ENCODE measurements at places on chromosomes 3 and 15.

DNA sequence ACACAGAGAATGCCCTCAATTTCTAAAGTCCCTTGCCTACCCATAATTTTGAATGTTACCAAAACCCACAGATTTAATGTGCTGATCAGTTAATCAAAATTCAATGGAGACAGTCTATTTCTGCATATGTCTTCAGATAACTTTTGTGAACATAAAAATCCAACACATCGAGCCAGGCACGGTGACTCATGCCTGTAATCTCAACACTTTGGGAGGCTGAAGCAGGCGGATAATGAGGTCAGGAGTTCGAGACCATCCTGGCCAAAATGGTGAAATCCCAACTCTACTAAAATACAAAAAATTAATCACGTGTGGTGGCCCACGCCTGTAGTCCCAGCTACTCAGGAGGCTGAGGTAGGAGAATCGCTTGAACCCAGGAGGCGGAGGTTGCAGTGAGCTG is 49.3 kb downstream of the PEAK1 start:
- DNase-seq: no peak

DNA sequence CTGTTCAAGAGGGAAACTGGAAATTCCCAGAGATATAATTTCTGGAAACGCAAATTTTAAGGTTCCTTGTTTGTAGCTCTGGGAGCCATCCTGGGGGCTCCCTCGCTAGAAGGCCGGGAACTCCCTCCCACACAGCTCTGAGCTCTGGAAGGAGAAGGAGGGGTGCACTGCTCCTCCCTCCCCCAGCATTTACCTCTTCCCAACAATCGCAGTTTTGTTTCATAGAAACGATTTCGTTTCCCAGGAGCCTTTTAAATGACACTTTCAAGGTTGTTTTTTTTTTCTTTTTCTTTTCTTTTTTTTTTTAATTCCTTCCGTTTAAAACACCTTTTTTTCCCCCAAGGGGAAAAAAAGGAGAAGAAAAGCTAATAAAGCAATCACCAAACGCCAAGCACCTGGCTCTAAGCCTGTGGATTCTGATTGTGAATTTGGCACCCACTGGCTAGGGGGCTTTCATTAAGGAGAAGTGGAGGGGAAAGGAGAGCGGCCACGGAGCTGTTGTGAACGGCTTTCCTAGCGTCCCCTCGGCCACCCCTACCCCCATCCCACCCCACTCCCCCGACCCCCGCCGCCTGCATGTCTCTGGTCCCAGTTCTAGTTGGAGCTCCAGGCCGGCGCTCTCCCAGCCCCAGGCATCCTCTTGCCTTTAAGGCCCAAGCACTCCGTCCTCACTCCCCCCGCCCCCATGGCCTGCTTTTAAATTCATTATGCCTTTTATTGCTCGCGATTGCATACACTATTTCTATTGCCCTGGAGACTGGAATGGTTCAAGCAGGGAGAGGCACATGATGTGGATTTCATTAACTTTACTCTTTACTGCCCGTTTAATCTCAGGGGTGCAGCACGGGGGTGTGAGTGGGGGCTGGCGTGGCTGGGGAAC is 13.6 kb upstream of the CCDC33 start:
- no peak for DNase-seq

- no peak for DNase-seq
These were observed 310.7 kb upstream of the ZNF717 start for GRCh38 chr3:76096036-76096435.

DNA sequence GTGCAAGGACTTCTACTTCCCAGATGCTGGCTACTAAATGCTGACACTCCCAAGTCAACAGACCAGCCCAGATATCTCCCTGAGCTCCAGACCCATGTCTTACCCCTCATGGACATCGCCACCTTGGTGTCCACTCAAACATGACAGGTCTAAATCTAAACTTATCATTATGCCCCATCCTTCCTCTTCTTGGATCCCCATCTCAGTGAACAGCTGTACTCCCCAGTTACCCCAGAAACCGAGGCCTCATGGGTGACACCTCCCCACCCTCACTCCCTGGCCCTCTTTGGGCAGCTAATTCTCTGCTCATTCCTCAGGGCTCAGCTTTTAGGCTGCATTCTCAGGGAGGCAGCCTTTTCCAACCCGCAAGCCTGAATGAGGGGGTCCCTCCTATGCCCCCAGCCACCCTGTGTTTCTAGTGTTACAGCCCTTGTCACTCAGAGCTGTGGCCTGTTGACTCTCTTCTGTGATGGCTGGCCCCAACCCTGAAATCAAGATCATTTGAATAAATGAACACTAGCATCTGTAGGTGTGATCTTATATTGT is 5.4 kb downstream of the EHD4 start:
- DNase-seq: no peak

DNA sequence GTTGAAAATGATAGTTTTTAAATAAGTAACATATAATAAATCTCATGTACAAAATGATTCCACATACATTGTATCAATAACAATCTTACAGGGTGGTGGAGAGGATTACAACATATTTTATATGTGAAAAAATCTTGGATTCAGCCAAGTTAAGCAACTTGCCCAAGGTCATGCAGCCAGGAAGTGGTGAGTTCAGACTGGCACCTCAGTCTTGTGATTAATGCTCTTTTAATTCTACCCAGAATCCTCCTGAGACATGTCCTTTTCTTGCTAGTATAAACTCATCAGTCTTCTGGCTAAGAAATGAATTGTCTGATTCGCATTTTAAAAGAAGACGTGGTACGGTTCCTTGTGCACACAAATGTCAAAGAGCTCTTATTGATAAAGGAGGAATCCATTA is 4.5 kb upstream of the MYRIP start:
- DNase-seq: no peak

DNA sequence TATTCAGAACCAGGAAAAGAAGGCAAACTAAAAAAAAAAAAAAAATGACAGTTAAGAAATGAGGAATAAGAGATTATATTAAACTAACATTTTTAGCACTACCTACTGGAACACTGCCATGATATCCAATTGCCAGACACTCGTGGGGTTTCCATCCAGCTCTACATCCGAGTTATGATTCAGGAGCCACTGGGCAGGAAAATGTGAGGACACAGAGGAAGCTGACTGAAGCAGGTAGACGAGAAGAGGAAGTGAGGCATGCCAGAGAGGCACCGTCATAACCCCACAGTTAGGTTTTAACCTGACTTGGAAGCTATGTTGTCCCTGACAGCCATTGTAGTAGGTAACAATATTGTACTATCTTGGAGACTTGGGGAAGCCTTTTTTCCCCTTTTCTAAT is 495.0 kb downstream of the NLGN1 start:
- DNase-seq: no peak

GRCh38 chr15:89671687-89672086 is 7.5 kb downstream of the PLIN1 start:
- no peak for DNase-seq

- no peak for DNase-seq
These were observed 185.2 kb downstream of the MEIS2 start for GRCh38 chr15:36914960-36915808.

DNA sequence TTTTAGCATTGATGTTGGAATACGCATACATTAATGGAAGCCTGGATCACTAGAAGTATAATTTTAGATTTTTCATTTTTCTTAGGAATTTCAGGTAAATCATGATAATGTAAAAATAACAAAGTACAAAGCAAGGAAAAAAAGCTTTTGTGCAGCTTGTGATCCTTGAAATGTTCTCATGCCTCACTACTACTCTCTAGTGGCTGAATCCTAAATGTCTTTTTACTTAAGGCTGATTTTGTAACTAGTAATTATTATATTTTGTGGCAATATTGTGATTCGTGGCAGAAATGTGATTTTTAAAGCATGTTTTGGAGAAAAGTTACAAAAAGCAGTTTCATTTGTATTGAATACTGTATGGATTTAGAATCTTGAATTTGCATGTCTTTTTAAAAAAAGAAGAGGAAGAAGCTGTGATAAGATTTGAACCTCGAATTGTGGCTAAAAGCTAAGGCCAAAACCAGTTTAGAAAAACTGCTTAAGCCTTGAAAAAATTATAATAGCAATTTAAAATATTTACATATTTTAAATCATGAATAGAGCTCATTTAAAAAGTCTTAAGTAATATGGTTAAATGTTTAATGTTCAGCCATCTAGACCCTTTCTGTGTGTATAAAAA is 39.0 kb downstream of the U2SURP start:
- peak; percentile 7 for DNase-seq

GRCh38 chr3:69087030-69087791 is 2.5 kb downstream of the ARL6IP5 start:
- DNase-seq: no peak

DNA sequence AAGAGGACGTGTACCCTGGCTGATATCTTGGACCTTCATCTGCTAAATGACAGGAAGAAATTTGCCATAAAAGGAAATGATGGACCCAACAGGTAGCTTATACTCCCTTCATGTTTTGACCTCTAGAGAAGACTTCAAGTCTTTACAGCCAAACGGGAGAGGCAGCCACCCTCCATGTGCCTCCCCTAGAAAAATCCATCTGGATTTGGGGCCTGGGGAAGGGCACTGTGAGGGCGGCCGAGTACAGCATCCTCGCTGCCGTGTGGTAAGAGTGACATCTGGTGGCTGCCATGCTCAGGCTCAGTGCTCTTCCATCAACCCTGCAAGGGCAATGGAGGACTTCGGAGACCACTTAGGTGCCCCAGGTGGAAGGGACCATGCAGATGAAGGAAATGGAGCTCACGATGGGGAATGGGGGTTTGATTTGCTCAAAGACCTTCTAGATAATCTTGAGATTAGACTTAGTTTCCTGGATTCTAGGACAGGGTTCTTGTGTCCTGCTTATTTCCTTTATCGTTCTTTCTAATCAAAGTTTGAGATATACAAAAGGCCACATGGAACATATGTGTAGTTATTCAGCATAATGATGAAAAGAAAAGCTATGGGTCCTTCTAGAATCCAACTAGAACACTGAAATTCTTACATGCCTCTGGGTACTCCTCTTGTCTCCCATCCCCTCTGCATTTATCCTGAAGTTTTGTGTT is 44.4 kb downstream of the AQP9 start:
- DNase-seq: no peak

- DNase-seq: peak; percentile 87
These were observed 24.5 kb downstream of the MB21D2 start for GRCh38 chr3:192892981-192893700.

- no peak for DNase-seq
These were observed 810 bp downstream of the PTPRG start for GRCh38 chr3:61562042-61562720.

GRCh38 chr3:184716622-184717398 is 4.9 kb upstream of the MAGEF1 start:
- no peak for DNase-seq

DNA sequence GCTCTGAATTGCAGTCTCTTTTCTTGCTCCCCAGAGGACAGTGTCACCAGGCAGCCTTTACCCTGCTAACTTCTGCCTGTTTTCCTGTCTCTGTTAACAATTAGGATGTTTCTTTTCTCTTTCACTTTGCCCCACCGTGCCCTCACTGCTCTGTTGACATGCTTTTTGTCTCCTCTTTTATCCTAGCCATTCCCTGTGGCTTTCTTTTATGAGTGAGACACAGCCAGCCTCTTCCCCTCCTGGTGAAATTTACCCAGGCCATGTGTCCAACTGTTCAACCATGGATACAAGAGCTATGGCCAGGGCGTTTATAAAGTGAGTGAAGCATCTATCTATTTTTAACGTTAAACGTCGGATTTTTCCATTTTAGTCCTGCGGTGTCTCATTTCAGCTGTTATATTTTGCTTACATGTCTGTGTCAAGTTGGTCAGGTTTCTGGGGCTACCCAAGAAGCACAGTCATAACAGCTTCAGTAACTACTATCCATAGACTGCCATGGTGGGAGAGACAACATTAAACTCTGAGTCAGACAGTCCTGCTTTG is 443.2 kb upstream of the AZI2 start:
- DNase-seq: peak; percentile 9

DNA sequence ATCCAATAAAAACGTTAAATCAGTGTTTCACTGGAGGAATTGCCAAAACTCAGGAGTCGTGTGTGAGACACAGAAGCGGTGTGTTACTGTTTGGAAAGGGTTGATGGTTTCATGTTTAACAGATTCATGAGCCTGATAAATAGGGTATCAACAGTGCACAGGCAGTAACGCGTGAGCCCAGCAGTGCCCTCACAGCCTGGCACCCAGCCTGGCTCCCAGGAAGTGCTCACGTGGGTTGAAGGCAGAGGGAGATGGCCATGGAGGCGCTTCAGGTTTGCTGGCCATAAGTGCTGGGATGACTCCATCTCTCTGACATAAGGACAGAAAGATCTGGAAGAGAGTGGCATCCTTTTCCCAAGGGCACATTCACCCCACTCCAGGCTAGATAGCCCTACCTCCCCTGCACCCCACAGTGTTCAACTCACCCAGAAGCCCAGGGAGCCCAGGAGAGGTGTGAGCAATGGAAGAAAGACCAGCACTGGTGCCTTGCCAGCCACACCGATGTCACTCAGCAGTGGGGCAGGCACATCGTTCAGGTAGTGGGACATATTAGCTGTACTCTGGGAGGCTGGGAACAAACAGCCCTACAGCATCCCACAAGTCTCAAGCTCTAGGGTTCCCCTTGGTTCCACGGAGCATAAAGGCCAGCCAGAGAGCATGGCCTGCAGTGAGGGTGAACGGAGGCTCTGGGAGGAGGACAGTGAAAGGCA is 164.3 kb downstream of the LRRK1 start:
- no peak for DNase-seq

DNA sequence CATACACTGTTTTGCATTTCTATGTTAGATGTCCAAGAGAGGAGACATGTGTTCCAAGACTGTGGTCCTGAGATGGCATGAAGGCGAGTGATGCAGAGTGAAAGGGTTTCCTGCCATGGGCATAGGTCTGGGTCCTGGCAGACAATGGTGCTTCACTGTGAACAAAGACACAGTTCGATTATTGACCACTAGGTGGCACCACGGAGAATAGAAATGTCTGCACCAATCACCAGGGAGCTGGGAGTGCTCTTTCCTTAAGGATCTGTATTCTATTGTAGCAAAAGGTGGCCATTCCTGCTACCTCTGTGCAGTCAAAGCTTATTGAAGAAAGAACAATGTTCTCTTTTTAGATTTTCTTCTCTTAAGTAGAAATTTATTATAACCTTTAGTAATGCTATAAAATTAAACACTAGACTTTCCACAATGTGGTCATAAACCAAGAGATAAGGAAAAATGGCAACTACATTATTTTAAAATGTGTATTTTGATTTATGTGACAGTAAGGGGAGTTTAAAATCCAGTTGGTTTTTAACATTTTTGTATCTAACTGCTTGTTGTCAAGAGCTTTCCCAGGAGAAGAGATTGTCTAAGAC is 88.7 kb downstream of the GABRG3 start:
- no peak for DNase-seq

GRCh38 chr3:169841171-169841570 is 28.5 kb upstream of the LRRC34 start:
- no peak for DNase-seq

GRCh38 chr15:98398056-98398455 is 250.3 kb upstream of the IGF1R start:
- DNase-seq: no peak

GRCh38 chr15:67097930-67098740 is 32.7 kb downstream of the SMAD3 start:
- peak; percentile 64 for DNase-seq

- no peak for DNase-seq
These were observed 6.6 kb downstream of the MOBP start for GRCh38 chr3:39474126-39474515.

- no peak for DNase-seq
These were observed 184.0 kb upstream of the LYSMD4 start for GRCh38 chr15:99917252-99917651.

GRCh38 chr3:52268036-52268435 is 10.4 kb downstream of the WDR82 start:
- no peak for DNase-seq

- DNase-seq: no peak
These were observed 28.3 kb downstream of the PTH1R start for GRCh38 chr3:46905661-46906451.
